Cortex of kidney (tissue), 1 donor: ENCODE measurements at places on chromosomes 6 and 20.

- no peak for DNase-seq
These were observed 19.7 kb downstream of the NRSN1 start for GRCh38 chr6:24145690-24146131.

GRCh38 chr20:45359406-45360148, 3.4 kb upstream of the SYS1 start:
- DNase-seq, result no peak

GRCh38 chr6:167303675-167304625, 12.8 kb downstream of the UNC93A start:
- DNase-seq, result no peak

DNA sequence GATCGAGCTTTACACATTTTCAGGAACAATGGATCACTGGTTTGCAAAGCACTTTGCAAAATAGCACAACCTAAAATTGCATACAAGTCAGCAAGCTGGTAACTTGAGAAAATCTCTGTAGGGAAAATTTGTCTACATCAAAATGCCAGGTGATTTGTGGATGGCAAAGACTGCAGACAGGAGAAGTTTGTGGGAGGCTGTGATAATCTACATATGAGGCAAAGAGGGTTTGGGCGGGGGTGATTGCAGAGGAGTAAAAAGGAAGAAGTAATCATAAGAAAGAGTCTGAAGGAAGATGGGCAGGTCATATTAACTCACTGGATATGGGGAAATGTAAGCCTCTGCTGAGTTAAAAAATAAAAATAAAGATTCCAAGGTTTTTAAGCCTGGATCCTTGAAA, 166.3 kb upstream of the STXBP5 start:
- DNase-seq, result no peak

GRCh38 chr6:91490671-91491301, 903.9 kb upstream of the MAP3K7 start:
- no peak for DNase-seq

DNA sequence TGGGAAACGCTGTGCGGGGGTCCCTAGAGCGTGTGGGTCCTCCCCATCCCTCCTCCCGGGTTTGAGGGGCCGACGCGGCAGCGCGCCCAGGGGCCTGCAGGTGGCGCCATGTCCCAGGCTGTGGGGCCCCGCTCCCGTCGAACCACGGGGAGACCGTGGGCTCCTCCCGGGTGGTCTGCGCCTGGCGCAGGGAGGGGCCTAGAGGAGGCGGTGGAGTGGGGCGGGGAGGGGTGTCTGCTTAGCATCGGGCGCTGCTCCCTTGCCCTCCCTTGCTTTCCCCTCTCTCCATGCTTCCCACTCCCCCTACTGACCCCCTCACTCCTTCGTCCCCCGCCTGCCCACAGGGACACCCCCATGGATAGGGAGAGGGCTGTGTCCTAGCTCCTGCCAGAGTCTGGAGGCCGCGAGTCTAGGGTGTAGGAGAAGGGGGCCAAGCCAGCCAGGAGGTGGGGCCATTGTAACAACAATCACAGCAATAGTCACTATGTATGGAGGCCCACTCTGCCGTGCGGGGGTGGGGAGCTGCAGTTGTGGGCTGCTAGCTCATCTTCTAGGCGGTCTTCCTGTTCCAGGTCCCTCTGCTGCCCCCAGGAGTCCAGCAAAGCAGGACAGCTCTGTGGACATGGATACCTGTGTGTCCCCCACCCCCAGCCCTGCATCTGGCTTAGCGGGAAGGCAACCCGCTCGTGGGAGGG, 51.7 kb downstream of the CHMP4B start:
- no peak for DNase-seq

DNA sequence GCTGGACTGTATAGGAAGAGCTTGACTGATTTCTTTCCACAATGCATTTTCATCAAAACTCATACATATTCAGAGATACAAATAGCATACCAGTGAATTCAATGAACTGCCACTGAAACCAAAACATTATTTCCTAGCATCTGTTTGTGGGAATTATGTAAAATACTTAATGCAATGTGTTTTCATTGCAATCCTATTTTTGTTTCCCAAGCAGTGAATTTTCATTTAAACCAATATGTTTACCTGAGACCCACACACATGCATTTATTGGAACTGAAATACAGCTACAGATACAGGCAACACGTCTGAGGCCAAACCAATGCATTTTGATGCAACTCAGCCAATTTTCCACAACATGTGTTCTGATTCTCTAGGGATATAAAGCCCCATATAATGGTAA, 33.2 kb upstream of the TFAP2A start:
- no peak for DNase-seq

DNA sequence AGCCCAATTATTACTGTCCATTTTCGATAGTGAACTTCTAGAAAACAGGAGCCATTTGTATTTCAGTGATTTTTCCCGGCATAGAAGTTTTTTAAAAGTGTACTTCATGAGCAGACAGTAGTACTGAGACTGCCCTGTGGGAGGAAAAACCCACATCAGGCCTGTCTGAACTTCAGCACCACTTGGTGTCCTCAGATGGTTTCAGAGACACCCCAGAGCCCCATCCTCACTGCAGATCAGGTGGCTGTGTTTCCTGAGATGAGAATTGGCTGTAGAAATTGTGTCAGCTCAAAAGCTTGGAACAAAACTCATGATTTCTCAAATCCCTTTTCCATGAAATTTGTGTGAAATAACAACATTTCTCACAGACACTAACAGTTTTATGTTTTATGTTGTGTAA, 110.0 kb upstream of the RIN2 start:
- DNase-seq, result no peak

GRCh38 chr6:159778542-159779103, 10.8 kb downstream of the TCP1 start:
- no peak for DNase-seq

DNA sequence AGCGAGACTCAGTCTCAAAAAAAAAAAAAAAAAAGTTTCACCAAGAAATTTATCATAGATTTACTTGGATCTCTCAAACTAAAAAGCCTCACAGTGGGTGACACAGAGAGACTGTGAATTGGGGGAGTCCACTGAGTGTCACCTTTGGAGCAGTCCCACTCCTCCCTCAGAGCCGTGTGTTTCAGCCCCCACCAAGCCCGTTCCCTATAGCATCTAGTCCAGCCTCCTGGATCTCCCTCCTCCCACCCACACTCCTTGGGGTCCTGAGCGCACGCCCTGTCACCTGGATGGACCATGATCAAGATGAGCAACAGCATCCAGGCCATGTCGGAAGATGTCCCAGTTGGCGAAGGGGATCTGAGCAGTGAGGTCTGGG, 422 bp downstream of the NCR3 start:
- DNase-seq, result no peak

DNA sequence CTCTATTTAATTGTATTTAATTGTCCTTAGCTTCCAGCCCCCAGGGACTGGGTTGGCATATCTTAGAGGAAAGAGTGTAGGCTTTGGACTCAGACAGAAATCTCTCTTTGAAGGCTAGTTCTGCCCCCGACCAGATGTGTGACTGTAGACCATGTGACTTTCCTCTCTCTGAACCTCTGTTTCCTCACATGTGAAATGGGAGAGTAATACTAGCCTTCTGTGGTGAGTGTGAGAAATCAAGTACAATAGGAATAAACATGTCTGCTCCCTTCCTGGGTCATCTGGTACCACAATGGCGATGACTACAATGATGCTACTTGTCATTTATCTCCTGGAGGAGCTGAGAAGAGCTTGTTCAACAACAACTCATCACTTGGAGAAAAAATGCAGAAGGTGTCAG, 179.9 kb downstream of the LRFN2 start:
- DNase-seq, result no peak

DNA sequence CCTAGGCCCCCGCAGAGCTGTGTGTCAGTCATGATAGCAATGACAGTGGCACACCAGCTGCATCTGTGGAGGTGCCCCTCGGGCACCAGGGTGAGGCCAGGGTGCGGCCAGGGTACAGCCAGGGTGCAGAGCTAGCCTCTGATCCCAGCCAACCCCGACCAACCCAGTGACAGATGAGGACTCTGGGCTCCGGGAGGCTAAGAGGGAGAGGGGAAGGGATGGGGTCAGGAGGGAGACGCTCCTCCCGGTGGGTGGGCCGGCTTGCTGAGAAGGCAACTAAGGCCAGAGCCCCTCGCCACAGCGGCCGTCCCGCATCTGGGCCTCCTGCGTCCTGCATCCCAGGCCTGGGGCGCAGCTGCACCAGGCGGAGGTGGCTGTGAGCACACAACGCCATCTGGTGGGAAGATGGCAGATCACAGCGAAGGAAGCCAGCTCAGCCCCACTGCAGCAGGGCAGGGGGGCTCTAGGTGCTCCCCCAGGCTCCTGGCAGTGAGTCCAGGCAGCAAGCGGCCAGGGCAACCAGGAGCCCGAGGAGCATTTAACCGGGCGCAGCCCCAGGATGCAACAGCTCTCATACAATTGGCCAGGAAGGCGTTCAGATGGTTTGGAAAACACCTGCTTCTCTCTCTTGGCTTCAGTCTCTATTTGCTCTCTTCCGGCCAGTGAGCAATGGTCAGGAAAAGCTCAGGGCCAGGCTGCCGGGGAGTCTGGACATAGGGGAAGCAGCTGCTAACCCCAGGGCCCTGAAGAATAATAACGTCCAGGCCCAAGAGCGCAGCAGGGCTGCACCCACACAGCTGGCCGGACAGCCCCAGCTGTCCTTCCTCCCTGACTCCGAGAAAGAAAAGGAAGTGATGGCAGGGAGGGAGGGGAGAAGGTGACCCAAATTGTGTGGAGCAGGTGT, 169.4 kb downstream of the TAF4 start:
- DNase-seq, result no peak
